ENCODE measurements at places on chromosomes 13 and 19. TPM values are rescaled to one million over a fixed set of nuclear protein-coding genes. Genes with fewer than 3 reads are reported as not detected.

Gene SPRED3
- total RNA-seq = 0.84 TPM

Gene MEF2B
- total RNA-seq = 3.2 TPM

Gene P2RY11
- 43.7 TPM for total RNA-seq

Gene SLC15A1
- not detected for total RNA-seq

Gene NBEA
- total RNA-seq = 0.23 TPM

Gene TNFSF13B
- 6.2 TPM for total RNA-seq

Gene ZNF726
- 18.1 TPM for total RNA-seq

Gene ATP5F1D
- 221 TPM for total RNA-seq

Gene ZNF554
- total RNA-seq = 1.1 TPM

GRCh38 chr13:21986602-21987001, 315.7 kb downstream of the FGF9 start:
- no peak for DNase-seq

- no peak for DNase-seq
Measured at GRCh38 chr13:51276636-51277035, 54.4 kb downstream of the FAM124A start.

DNA sequence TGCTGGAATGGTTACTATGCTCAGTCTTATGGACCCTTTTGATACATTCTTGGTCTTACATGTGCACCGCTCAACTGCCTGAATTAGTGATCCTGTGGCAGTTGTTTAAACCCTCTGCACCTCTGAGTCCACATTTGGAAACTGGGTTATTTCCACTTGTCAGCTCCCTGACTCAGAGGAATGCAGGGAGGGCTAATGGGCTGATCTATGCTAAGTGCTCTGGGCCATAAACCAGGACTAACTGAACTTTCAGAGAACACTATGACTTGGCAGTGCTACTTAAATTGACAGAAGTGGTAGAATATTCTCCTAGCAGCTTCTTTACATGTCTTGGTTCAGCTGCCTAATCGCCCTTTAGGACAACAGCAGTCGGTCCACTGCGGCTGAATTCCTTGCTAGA, 26.8 kb upstream of the MED4 start:
- no peak for DNase-seq

GRCh38 chr13:41639955-41640780, 182.8 kb downstream of the RGCC start:
- no peak for DNase-seq

GRCh38 chr13:113928685-113929627, 44.9 kb downstream of the C13orf46 start:
- no peak for DNase-seq

DNA sequence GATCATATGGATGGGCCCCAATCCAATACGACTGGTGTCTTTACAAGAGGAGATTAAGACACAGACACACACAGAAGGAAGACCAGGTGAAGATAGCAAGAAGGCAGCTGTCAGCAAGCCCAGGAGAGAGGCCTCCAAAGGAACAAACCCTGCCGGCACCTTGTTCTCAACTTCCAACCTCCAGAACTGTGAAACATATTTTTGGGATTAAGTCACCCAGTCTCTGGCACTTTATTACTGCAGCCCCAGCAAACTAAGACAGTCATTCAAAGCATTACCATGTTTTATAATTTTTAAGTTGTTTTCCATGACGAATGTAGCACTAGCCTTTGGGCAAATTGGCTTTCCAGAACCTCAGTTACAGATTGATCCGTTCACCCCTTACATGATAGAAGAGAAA, 11.3 kb downstream of the STARD13 start:
- no peak for DNase-seq

DNA sequence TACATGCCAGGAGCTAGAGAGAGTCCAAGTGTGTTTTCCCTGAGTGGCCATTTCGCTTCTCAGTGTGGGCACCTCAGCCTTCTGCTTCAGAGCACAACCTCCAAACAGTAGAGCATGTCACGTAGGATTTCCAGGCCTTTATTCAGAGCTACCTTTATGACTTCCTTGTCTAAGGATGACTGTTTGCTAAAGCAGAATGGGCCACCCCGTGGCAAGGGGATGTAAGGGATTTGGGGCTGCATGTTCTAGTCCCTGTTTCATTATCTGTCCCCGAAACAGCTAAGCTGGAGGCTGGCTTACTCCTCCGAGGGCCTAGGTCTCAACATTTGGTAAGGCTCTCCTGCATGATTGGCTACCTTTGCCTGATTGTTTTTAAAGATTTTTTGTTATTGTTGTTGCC, 6.0 kb downstream of the RNASEH2B start:
- peak; percentile 58 for DNase-seq

- peak; percentile 78 for DNase-seq
Measured at GRCh38 chr19:8585894-8586750, 8.9 kb upstream of the MYO1F start.

DNA sequence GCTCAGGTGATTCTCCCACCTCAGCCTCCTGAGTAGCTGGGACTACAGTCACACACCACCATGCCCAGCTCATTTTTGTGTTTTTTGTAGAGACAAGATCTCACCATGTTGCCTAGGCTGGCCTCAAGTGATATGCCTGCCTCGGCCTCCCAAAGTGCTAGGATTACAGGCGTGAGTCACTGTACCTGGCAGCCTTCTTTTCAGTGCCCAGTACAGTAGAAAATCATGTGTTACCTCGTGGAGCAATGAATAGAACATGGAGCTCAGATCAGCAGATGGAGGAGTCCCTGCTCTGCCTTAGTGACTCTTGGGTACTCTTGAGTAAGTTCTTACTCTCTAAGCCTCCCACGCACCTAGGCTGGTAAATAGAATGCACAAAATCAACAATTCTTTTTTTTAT, 44.7 kb downstream of the THSD1 start:
- DNase-seq = no peak

DNA sequence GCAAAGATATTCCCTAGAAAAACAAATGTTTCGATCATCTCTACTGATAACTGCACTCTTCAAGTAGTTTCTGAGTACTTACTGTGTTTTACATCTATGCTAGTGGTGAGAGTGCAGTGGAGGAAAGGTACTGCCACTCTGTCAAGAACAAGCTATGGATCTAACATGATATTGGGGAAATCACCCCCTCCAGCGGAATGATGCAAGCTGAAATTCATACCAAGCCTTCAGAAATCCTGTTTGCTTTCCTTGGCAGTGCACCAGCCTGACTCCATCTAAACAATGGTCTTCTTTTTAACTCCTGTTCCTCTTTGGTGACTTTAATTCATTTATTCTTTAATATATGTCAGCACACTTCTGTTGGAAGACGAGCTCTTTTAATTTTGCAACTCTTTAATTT, 238.0 kb downstream of the PCDH9 start:
- DNase-seq = no peak

- no peak for DNase-seq
Measured at GRCh38 chr13:44664308-44664707, 88.2 kb upstream of the TSC22D1 start.

- DNase-seq = no peak
Measured at GRCh38 chr19:47324502-47324901, 7.5 kb upstream of the C5AR2 start.

DNA sequence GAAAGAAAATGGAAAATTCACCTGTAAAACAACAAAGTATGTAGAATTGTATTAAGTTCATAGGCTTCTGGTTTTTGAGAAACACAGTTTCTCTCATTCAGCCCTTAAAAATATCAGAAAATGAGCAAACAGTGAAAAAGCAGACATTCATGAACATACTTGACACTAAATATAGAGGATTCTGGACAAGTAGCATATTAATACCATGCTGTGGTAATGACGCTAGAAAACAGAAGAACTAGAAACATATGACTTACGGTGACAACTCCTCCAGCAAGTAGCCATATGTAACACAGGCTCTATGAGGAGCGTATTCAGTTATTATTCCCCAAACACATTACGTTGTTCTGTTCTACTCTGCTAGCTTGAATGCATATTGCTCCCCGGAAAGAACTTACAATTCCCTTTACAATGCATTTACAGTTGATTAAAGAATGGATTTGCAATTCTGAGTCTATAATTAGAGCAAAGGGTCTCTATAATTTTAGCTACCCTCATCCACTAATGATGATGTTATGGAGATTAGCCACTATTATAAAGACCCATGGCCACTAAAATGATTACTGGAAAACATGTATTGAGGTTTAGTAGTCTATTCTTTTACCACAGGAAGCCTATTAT, 672.1 kb downstream of the EFNB2 start:
- DNase-seq = no peak
